Smooth muscle cell of the pulmonary artery (primary cell): ENCODE measurements at places on chromosomes 7 and 10. TPM values are rescaled to one million over a fixed set of nuclear protein-coding genes. Genes with fewer than 3 reads are reported as not detected.

The OR9A2 gene
- 0.13 TPM in 1 of 2 replicates, not detected in the other for total RNA-seq

The AS3MT gene
- 5.0 and 6.9 TPM in 2 replicates for total RNA-seq

The DNAH11 gene
- total RNA-seq: 0.92 and 2.5 TPM in 2 replicates

The ANKRD30A gene
- total RNA-seq: not detected in 2 replicates

The PARD3 gene
- 51.8 and 54.5 TPM in 2 replicates for total RNA-seq

The TFPI2 gene
- total RNA-seq: 59.6 and 154 TPM in 2 replicates

The CHST3 gene
- total RNA-seq: 49.4 and 64.2 TPM in 2 replicates

The LRMDA gene
- total RNA-seq: 1.0 and 2.5 TPM in 2 replicates

The STAG3 gene
- 0.99 and 2.2 TPM in 2 replicates for total RNA-seq

The GPC2 gene
- total RNA-seq: 1.0 and 1.6 TPM in 2 replicates

The WASHC2A gene
- total RNA-seq: 44.1 and 46.2 TPM in 2 replicates

The ZFYVE27 gene
- 24.2 and 31.7 TPM in 2 replicates for total RNA-seq

The AOAH gene
- not detected in 2 replicates for total RNA-seq

The HKDC1 gene
- 0.78 and 6.8 TPM in 2 replicates for total RNA-seq

The TWIST1 gene
- total RNA-seq: 30.5 and 44.1 TPM in 2 replicates

The TMEM196 gene
- not detected in 2 replicates for total RNA-seq
